ENCODE measurements at places on chromosomes 16 and 17. TPM values are rescaled to one million over a fixed set of nuclear protein-coding genes. Genes with fewer than 3 reads are reported as not detected.

GRCh38 chr16:2428051-2428783 is 1.0 kb upstream of the CCNF start:
- peak; percentile 16 for DNase-seq
- H3K4me3 ChIP-seq: peak overlapping the region; percentile 42
- H3K27me3 ChIP-seq: no peaks in the 10 kb centered on the region

GRCh38 chr16:21523411-21524067 is 75.8 kb upstream of the METTL9 start:
- peaks cover 22% of the 10 kb centered on the region for H3K4me1 ChIP-seq
- H3K4me3 ChIP-seq: no peak overlapping the region

GRCh38 chr16:23650674-23651416 is 9.6 kb downstream of the DCTN5 start:
- DNase-seq: no peak
- H3K36me3 ChIP-seq: peaks cover 67% of the 10 kb centered on the region
- no peaks in the 10 kb centered on the region for H3K4me1 ChIP-seq

- no peak for DNase-seq
- H3K27ac ChIP-seq: no peak overlapping the region
- H3K27me3 ChIP-seq: no peaks in the 10 kb centered on the region
- no peaks in the 10 kb centered on the region for H3K36me3 ChIP-seq
These were observed 37.7 kb downstream of the PLCG2 start for GRCh38 chr16:81816793-81817210.

DNA sequence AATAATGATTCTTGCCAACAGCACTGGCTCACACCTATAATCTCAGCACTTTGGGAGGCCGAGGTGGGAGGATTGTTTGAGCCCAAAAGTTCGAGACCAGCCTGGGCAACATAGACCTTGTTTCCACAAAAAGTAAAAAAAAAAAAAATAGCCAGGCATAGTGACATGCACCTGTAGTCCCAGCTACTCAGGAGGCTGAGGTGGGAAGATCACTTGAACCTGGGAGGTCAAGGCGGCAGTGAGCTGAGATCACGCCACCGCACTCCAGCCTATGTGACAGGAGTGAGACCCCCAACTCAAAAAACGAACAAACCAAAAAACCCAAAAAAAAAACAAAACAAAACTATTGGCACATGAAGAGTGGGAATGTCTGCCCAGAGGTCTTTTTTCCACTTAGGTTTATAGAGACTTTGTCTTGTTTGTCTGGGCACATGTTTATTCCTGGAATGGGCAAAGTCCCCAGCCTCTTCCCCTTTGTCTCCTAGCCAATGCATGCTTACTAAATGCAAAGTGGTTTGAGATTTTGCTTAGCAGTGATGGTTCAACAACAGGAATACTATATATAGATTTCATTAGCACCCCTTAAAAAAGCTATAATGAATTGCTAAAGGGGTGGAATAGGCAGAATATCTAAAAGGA is 25.9 kb downstream of the NMT1 start:
- H3K27ac ChIP-seq: peak overlapping the region; percentile 34
- H3K4me3 ChIP-seq: no peak overlapping the region
- no peak for DNase-seq
- H3K4me1 ChIP-seq: peaks cover 10% of the 10 kb centered on the region

Gene RPH3AL
- total RNA-seq: 8.0 TPM

Gene ADAMTS18
- 0.65 TPM for total RNA-seq

Gene DHX38
- total RNA-seq: 35.8 TPM

Gene EFNB3
- total RNA-seq: 0.43 TPM

Data from heart right ventricle (tissue), 16 donors.